ENCODE measurements at places on chromosomes 16 and 17.
A peak's percentile ranks its signal among the peaks of the same experiment; 100 is the strongest.

DNA sequence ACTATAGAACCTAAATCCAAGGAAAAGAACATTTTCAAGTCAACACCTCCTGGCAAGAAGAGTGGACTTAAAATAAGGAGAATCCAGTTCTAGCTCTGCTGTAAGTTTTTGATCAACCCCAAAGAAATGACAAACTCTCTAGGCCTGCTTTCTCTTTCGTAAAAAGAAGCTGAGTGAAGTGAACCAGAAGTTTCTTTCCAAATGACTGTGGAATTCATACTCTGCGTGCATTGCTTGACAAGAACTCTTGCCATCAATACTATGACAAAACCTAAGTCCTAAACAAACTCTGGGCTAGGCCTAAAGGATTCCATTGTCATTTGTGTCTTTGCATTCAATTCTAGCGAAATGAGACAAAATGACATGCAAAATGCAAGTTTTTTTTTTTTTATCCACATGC, 187.5 kb upstream of the SOX9 start:
- DNase-seq = no peak

DNA sequence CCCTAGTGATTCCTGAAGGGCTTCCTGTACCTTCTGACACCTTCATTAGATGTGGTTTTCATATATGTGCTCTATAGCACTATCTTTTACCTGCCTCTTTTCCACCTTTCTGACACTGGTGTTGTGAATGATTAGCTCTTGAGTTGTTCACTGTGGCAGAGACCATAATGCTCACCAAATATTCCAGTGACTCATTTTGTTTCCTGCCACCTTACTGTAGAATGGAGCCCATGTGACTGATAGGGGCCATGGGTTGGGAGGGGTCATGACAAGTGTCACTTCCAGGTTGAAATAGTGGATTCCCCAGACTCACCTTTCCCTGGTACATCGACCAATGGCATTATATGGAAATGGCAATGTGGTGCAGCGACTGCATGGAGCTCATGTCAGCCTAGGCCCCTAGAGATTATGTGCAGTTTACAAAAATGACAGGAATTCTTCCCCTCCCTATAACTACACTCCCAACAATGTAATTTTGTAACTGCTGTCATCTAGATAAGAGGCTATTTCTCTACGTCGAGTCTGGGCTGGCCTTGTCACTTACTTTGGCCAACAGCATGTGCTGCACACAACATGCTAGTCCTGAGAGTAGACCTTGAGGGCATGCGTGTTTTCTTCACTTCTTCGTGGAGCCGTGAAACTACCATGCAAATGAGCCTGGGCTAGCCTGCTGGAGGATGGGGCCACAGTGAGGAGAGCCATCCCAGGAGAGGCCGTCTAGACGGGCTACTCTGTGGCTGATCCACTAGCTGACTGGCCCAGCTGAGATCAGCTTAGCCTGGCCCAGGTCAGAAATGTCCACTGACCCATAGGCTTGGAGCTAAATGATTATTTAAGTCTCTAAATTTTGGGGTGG, 409.5 kb downstream of the CA10 start:
- no peak for DNase-seq

- peak; percentile 74 for DNase-seq
Observed at GRCh38 chr16:10541366-10541765, 39.0 kb downstream of the EMP2 start.

GRCh38 chr16:68517606-68518166, 21.4 kb upstream of the ZFP90 start:
- DNase-seq = no peak

DNA sequence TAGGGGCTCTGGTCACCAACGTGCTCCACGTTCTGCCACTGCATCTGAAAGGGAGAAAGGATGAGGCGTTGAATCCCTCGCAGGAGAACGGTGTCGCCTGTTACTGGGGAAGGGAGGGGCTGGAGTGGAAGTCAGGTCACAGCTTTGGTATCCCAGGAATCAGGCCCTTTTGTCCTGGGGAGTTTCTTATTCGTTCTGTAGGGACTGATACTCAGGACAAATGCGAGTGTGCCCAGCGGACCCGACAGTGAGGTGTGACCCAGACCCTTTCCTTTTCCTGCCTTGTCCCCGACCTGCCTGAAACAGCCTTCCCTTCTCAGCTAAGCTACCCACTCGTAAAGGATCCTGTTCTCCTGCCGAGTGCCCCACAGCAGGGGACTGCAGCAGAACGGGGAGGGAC, 177.5 kb downstream of the VPS53 start:
- DNase-seq = no peak
